ENCODE measurements at places on chromosomes 1 and 21. TPM values are rescaled to one million over a fixed set of nuclear protein-coding genes. Genes with fewer than 3 reads are reported as not detected.

TNFRSF18 gene
- total RNA-seq: 43.6 TPM

SERTAD4 gene
- total RNA-seq: not detected

OR6K2 gene
- total RNA-seq: not detected

CD53 gene
- 329 TPM for total RNA-seq

MTFR1L gene
- total RNA-seq: 43.9 TPM

ILDR2 gene
- total RNA-seq: 10.2 TPM

BCL10 gene
- total RNA-seq: 31.4 TPM

CHI3L1 gene
- total RNA-seq: 0.49 TPM

GPR153 gene
- 0.73 TPM for total RNA-seq

DEPDC1 gene
- total RNA-seq: 11.4 TPM

SIM2 gene
- total RNA-seq: 0.16 TPM

FAM110D gene
- total RNA-seq: not detected

SLAMF1 gene
- total RNA-seq: 84.3 TPM

SLC27A3 gene
- total RNA-seq: 8.3 TPM

SAMD11 gene
- not detected for total RNA-seq

DNASE2B gene
- not detected for total RNA-seq

GBP7 gene
- total RNA-seq: not detected

NBL1 gene
- 24.0 TPM for total RNA-seq

PROX1 gene
- total RNA-seq: 0.34 TPM

FCRL2 gene
- not detected for total RNA-seq

AMY1B gene
- not detected for total RNA-seq

GABPB2 gene
- 14.1 TPM for total RNA-seq

DNAI4 gene
- total RNA-seq: 1.7 TPM

SF3B4 gene
- total RNA-seq: 47.6 TPM

PCP4L1 gene
- total RNA-seq: 0.97 TPM

KRTAP19-1 gene
- total RNA-seq: not detected

HSPB7 gene
- total RNA-seq: not detected

GNG4 gene
- total RNA-seq: 0.70 TPM

CD2 gene
- total RNA-seq: 291 TPM

TMOD4 gene
- total RNA-seq: 0.78 TPM

ADAMTS1 gene
- 0.31 TPM for total RNA-seq

KCNN3 gene
- 0.32 TPM for total RNA-seq

KDM5B gene
- total RNA-seq: 47.8 TPM

CLSTN1 gene
- 15.6 TPM for total RNA-seq

SWT1 gene
- total RNA-seq: 4.1 TPM

ATP1A2 gene
- not detected for total RNA-seq

STMN1 gene
- 786 TPM for total RNA-seq

AMPD1 gene
- total RNA-seq: not detected

LRRC53 gene
- not detected for total RNA-seq

KIRREL1 gene
- total RNA-seq: not detected

FCRL5 gene
- total RNA-seq: not detected

FAM177B gene
- 0.53 TPM for total RNA-seq

CRP gene
- not detected for total RNA-seq
